ENCODE measurements at places on chromosomes 2 and 18. TPM values are rescaled to one million over a fixed set of nuclear protein-coding genes. Genes with fewer than 3 reads are reported as not detected.

DNA sequence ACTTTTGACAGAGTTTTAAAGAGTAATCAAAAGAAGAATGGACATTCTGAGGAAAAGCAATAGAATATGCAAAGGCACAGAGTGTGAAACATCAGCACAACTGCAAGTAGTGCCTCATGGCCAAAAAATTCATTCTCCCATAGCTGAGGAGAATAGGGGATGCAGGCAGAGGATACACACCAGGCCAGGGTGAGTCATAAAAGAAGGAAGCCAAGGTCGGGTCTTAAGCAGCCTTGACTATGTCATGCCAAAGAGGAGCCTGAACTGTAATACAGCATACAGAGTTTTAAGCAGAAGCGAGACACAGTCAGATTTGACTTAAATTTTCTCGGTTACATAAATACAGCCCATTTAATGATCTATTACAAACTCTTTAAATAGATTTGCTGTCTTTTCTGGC, 165.0 kb downstream of the LNPK start:
- no peak overlapping the region for H3K4me3 ChIP-seq
- no peak for DNase-seq
- H3K4me1 ChIP-seq = no peaks in the 10 kb centered on the region
- no peaks in the 10 kb centered on the region for H3K36me3 ChIP-seq
- H3K27ac ChIP-seq = peak overlapping the region; percentile 44

DNA sequence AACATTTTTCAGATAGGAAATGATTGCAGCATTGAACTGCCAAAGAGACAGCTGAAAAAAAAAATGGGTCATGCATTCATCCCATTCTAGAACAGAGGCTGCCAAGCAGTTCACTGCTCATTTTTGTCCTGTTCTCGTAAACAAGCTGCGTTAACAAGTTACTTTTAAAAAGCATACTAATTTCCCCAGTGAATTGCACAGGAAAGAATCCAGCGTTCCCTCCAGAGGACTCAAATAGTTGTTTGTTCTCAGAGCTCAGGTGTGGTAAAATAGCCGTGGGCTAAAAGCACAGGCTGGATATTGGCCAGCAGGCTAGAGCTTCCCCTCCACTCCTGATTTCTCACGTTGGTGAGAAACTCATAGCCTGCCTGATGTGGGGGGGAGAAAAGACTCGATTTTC, 76.1 kb upstream of the AQP4 start:
- no peaks in the 10 kb centered on the region for H3K36me3 ChIP-seq
- no peaks in the 10 kb centered on the region for H3K4me1 ChIP-seq
- no peak for DNase-seq

Gene CPO
- polyA plus RNA-seq = not detected

Gene DSG4
- polyA plus RNA-seq = not detected

Gene NDC80
- 7.9 TPM for polyA plus RNA-seq

- no peak for DNase-seq
- H3K4me3 ChIP-seq = no peak overlapping the region
- no peaks in the 10 kb centered on the region for H3K4me1 ChIP-seq
- H3K27ac ChIP-seq = no peak overlapping the region
- H3K36me3 ChIP-seq = no peaks in the 10 kb centered on the region
These were observed 55.0 kb upstream of the MSH6 start for GRCh38 chr2:47727956-47728355.

- no peaks in the 10 kb centered on the region for H3K27me3 ChIP-seq
- no peaks in the 10 kb centered on the region for H3K36me3 ChIP-seq
- no peaks in the 10 kb centered on the region for H3K4me1 ChIP-seq
- no peak for DNase-seq
- no peak overlapping the region for H3K4me3 ChIP-seq
- no peak overlapping the region for H3K27ac ChIP-seq
These were observed 28.6 kb downstream of the ASXL3 start for GRCh38 chr18:33606621-33607020.

- no peak overlapping the region for H3K4me3 ChIP-seq
- no peaks in the 10 kb centered on the region for H3K27me3 ChIP-seq
- no peak overlapping the region for H3K27ac ChIP-seq
- no peak for DNase-seq
- no peaks in the 10 kb centered on the region for H3K4me1 ChIP-seq
These were observed 49.9 kb downstream of the DHRS9 start for GRCh38 chr2:169119123-169119760.

DNA sequence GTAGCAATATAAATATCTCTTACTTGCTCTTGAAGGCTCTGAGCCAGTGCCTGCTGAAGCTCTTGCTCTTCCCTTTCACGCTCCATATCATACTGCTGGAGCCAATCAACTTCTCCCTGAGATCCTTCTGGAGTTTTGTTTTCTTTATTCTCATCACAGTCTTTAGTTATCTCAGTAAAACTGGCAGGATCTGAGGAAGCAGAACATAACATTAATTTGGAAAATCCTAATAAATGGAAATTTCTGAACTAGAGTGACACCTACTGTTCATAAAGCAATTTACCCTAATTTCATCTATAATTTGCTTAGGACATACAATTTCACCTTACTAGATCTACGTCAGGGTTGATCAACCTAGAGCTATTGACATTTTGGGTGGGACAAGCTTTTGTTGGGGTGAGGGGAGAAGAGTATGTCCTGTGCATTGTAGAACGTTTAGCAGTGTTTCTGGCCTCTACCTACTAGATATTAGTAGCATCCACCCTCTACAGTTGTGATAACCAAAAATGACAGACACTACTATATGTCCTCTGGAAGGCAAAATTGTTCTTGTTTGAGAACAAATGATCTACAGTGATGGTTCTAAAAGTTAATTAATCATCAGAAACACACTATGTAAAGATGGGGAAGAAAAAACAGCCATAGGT, 47.2 kb downstream of the VIL1 start:
- no peak overlapping the region for H3K4me3 ChIP-seq
- no peaks in the 10 kb centered on the region for H3K27me3 ChIP-seq
- H3K4me1 ChIP-seq = no peaks in the 10 kb centered on the region
- H3K36me3 ChIP-seq = peaks cover 3% of the 10 kb centered on the region

Gene GCG
- not detected for polyA plus RNA-seq

DNA sequence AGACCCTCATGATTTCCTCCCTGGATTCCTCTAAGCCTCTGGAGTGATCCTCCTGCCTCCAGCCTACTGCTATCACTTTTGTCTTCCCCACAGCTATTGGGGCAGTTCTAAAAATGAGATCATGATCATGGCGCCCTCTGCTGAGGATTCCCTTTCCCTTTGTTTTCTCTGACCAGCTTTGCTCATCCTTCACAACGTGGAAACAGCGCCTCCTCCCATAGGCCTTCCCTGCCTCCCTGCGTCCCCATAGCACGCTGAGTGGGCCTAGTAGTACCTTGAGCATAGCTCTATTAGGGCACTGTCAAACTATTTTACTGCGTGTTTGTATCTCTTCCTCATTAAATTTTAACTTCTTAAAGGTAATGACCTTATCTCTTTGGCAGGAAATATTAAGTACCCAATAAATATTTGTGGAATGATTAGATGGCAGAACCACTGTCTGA, 207.0 kb upstream of the FANCL start:
- H3K4me1 ChIP-seq = no peaks in the 10 kb centered on the region
- H3K27me3 ChIP-seq = no peaks in the 10 kb centered on the region
- no peaks in the 10 kb centered on the region for H3K36me3 ChIP-seq
- DNase-seq = peak; percentile 45
- no peak overlapping the region for H3K4me3 ChIP-seq

GRCh38 chr2:2635025-2635528, 304.0 kb upstream of the MYT1L start:
- no peaks in the 10 kb centered on the region for H3K4me1 ChIP-seq
- no peak overlapping the region for H3K4me3 ChIP-seq
- H3K36me3 ChIP-seq = no peaks in the 10 kb centered on the region
- no peak for DNase-seq
- H3K27me3 ChIP-seq = no peaks in the 10 kb centered on the region
- H3K27ac ChIP-seq = no peak overlapping the region

DNA sequence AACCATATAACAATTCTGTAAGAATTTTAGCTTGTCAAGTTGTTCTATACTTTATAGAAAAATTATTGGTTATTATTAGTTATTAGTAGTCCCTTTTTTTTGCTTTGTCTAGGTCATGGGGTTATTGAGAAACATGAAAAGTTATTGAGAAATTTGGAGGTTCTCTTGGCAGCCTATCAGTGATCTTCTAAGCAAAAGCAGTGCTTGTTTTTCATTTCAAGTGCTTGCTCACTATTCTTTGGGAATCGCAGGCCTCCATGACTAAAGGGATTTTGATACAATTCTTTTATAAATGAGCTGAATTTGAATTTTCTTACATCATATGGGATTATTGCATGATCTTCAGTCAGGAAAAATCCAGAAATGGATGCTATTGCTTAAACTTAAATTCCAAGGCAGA, 25.8 kb downstream of the PLEKHA3 start:
- DNase-seq = no peak
- peaks cover 70% of the 10 kb centered on the region for H3K36me3 ChIP-seq
- no peak overlapping the region for H3K4me3 ChIP-seq
- H3K27ac ChIP-seq = no peak overlapping the region
- no peaks in the 10 kb centered on the region for H3K4me1 ChIP-seq

- H3K4me3 ChIP-seq = no peak overlapping the region
- no peak overlapping the region for H3K27ac ChIP-seq
- no peaks in the 10 kb centered on the region for H3K4me1 ChIP-seq
- no peaks in the 10 kb centered on the region for H3K36me3 ChIP-seq
- H3K27me3 ChIP-seq = no peaks in the 10 kb centered on the region
- no peak for DNase-seq
These were observed 1081.8 kb upstream of the TMEFF2 start for GRCh38 chr2:193276560-193276959.

GRCh38 chr18:38250971-38251370, 685.4 kb upstream of the CELF4 start:
- no peaks in the 10 kb centered on the region for H3K27me3 ChIP-seq
- H3K27ac ChIP-seq = no peak overlapping the region
- no peak for DNase-seq
- no peak overlapping the region for H3K4me3 ChIP-seq
- H3K36me3 ChIP-seq = no peaks in the 10 kb centered on the region

Gene RTP5
- polyA plus RNA-seq = not detected

GRCh38 chr2:165469417-165469816, at the start of gene CSRNP3:
CSRNP3 (plus strand) TSS chr2:165469698; CDS start chr2:165595066, 125,368 bp downstream.
- no peaks in the 10 kb centered on the region for H3K36me3 ChIP-seq
- H3K27me3 ChIP-seq = no peaks in the 10 kb centered on the region
- peak within 1 kb of the TSS; percentile 69 for H3K27ac ChIP-seq
- H3K4me1 ChIP-seq = peaks cover 29% of the 10 kb centered on the region

DNA sequence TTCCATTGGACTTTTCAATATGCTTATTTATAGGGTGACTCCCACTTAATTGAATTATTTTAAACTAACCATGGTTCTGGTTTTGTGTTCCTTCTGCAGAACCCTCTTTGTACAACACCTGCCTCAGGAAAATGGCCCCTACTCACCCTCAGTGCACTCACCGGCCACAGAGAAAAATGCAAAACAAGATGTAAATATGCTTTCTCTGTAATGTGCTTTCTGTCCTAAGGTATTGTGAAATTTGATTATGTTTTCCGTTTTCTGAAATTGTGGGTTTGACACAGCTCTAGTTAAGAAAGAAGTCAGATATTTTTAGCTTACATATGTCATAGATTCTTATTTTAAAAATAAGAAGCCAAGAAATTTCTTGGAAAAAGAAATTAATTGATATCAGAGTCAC, 357.7 kb upstream of the SMIM21 start:
- H3K27me3 ChIP-seq = no peaks in the 10 kb centered on the region
- DNase-seq = no peak
- no peak overlapping the region for H3K4me3 ChIP-seq
- no peaks in the 10 kb centered on the region for H3K36me3 ChIP-seq
- H3K27ac ChIP-seq = no peak overlapping the region

Gene SCYGR7
- polyA plus RNA-seq = not detected

Gene RAB27B
- polyA plus RNA-seq = 0.68 TPM

DNA sequence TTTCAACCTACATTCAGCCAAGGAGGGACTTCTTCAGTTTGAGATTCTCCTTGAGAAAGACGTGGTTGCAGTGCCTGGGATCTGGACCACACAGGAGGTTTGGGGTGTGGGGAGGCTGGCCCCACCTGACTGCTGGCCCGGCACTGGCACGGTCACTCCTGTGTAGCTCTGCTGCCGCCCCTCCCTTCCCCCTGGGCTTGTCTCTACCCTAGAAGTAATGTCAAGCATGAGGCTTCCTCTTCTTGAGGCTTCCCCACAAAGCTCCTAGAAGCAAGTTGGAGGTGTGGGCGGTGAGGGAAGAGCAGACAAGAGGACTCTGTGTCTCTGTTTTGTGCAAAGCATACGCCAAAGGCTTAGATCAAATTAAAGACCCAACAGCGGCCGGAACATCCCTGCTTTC, 8.7 kb downstream of the KLHL29 start:
- DNase-seq = no peak
- no peak overlapping the region for H3K27ac ChIP-seq
- H3K36me3 ChIP-seq = no peaks in the 10 kb centered on the region
- no peaks in the 10 kb centered on the region for H3K4me1 ChIP-seq

Gene DPP10
- polyA plus RNA-seq = not detected

GRCh38 chr18:23069481-23069880, 65.8 kb upstream of the CABLES1 start:
- no peaks in the 10 kb centered on the region for H3K4me1 ChIP-seq
- no peak overlapping the region for H3K27ac ChIP-seq
- H3K4me3 ChIP-seq = no peak overlapping the region
- H3K27me3 ChIP-seq = no peaks in the 10 kb centered on the region

GRCh38 chr2:48423376-48423775, 106.6 kb upstream of the STON1 start:
- no peak for DNase-seq
- no peak overlapping the region for H3K4me3 ChIP-seq
- no peaks in the 10 kb centered on the region for H3K27me3 ChIP-seq

GRCh38 chr2:236305964-236306605, 41.9 kb upstream of the ASB18 start:
- H3K4me1 ChIP-seq = no peaks in the 10 kb centered on the region
- H3K27ac ChIP-seq = no peak overlapping the region
- H3K36me3 ChIP-seq = no peaks in the 10 kb centered on the region
- H3K27me3 ChIP-seq = no peaks in the 10 kb centered on the region

GRCh38 chr2:24978661-24979060, 6.9 kb upstream of the DNAJC27 start:
- H3K4me1 ChIP-seq = no peaks in the 10 kb centered on the region
- no peak for DNase-seq
- no peak overlapping the region for H3K27ac ChIP-seq
- no peaks in the 10 kb centered on the region for H3K36me3 ChIP-seq
- H3K27me3 ChIP-seq = no peaks in the 10 kb centered on the region
- no peak overlapping the region for H3K4me3 ChIP-seq

DNA sequence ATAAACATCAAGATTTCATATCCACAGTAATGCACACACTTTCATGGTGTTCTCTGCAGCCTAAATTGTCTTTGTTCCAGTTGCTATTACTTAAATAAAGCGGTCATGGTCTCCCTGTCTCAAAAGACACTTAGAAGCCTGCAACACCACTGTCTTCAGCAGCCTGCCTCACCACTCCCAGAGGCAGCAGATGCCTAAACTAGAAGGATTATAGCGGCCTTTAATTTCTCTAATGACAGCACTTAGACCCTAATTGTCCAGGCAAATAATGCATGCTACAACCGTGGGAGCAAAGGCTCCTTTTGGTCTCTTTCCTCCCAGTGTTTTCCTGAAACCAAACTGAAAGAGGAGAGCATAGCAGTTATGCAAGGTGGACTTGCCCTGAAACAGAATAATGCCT, 248.8 kb upstream of the SLC39A10 start:
- no peaks in the 10 kb centered on the region for H3K27me3 ChIP-seq
- no peak for DNase-seq
- H3K36me3 ChIP-seq = no peaks in the 10 kb centered on the region
- no peak overlapping the region for H3K27ac ChIP-seq
- H3K4me1 ChIP-seq = no peaks in the 10 kb centered on the region

Gene TNFRSF11A
- 2.5 TPM for polyA plus RNA-seq

- H3K27ac ChIP-seq = no peak overlapping the region
- no peak for DNase-seq
- no peaks in the 10 kb centered on the region for H3K36me3 ChIP-seq
- H3K27me3 ChIP-seq = no peaks in the 10 kb centered on the region
These were observed 56.5 kb upstream of the ACVR1 start for GRCh38 chr2:157932480-157933159.

Measured in SK-N-SH (cell line).